ENCODE measurements at places on chromosomes 11 and 22.

DNA sequence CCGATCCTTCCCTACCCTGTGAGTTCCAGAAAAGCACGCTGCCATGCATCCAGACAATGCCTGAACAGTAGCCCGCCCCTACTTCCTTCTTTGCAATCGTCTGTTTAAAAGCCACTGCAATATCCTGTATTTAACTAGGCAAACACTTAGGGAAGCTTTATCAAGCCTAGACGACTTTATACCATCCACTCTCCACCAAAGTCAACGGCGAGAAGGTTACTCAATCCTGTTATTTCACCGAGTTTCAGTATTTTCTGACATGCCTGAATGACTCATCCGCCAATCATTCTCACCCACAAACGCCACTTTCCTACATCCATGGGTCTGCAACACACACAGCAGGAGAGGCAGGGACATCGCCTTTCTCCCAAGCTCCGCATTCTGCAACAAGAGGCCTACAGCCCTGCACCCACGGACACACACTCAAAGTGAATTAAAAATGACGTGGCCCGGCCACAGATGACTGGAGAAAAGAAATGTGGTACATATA is 9.3 kb downstream of the CELSR1 start:
- peak; percentile 79 for DNase-seq

GRCh38 chr22:41273128-41273527 is 12.9 kb downstream of the RANGAP1 start:
- DNase-seq = no peak

GRCh38 chr11:26112264-26112663 is 219.7 kb upstream of the ANO3 start:
- no peak for DNase-seq

DNA sequence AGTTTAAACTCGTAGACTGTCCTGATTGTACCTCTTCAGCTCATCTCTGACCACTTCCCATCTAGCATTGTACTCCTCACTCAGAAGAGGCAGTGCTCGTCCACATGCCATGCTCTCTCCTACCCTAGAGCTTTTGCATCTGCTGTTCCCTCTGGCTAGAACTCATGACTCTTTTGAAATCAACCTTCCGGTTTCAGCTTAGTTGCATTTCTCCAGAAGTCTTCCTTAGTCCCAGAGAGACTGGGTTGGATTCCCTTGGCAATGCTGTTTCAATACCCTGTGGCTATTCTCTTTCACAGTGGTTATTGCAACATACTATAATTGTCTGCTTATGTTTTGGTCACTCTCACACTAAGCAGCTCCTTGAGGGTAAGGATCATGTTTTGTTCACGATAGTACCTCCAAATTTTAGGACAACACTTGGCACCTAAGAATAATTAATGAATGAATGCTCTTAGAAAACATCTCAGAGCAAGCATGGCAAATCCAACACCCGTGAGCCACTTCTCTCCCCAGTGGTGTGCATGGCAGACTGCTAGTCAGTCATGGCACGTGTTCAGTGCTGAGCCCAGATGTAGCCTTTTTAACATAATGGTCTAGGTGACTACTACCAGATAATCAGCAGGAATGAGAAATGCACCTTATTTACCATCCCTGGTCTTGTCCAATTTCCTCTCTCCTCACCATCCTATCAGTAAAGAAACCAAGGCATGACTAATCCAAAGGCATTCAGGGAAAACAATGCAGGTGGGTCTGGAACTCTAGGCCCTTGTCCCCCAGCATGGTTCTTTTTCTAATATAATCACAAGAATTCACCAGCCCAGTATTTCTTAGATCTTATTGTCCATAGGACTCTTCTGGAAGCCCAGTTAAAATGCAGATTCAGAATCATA is 14.5 kb downstream of the SEPTIN3 start:
- no peak for DNase-seq

GRCh38 chr11:58963551-58964104 is 24.3 kb downstream of the GLYATL1 start:
- no peak for DNase-seq

DNA sequence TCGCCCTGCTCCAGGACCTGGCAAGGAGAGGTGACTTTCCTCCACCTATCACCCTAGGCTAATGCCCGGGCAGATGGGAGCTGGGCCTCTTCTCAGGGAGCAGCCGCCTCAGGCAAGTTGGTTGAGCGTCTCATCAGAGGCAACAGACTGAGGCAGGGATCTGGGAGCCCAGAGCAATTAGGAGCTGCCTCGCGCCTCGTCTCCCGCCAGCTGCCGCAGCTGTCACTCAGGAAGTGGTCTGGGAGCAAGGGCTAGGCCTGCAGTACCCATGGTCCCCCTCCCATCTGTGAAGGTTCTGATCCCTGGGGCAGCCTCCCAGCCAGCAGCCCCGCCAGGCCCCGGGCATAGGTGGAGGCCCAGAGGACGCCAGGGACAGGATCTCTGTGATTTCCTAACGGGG is 4.6 kb upstream of the CABP7 start:
- DNase-seq = no peak

GRCh38 chr22:25760848-25761595 is 19.0 kb downstream of the MYO18B start:
- DNase-seq = no peak

- DNase-seq = no peak
Measured at GRCh38 chr11:5521540-5521939, 5.0 kb upstream of the UBQLNL start.

DNA sequence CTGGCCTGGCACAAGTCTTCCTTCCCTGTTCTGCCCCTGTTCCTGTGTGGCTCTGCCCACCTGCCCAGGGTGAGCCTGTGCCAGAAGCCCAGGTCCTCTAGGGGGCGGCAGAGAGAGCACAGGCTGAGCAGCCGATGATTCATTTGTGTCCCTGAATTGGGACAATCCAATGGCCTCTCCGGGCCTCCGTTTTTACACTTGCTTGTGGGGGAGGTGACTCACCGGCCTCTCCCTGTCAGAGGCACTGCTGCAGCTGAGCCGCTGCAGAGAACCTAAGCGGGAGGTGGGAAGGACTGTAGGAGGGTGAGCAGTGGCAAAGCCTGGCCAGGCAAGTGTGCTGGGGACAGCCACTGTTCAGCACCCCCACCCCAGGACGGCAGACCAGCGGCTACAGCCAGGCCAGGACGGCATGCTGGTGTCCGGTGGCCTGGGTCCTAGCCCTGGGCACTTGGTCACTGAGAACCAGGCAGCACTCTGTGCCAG is 65.2 kb upstream of the LMO1 start:
- DNase-seq = peak; percentile 83

GRCh38 chr22:46749682-46750529 is 11.9 kb upstream of the CERK start:
- no peak for DNase-seq

DNA sequence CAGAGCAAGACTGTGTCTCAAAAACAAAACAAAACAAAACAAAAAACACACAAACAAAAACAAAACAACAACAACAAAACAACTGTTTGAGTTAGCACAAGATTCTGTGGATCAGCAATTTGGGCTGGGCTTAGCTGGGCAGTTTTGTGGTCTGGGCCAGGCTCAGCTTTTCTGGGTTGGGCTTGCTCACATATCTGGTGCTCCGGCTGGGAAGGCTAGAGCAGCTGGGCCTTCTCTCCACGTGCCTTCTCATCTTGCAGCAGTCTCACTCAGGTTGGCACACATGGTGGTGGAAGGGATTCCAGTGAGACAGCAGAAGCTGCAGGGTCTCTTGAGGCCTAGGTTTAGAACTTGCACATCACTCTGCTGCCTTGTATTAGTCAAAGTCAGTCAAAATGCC is 35.7 kb downstream of the EIF3F start:
- no peak for DNase-seq

- DNase-seq = no peak
Measured at GRCh38 chr11:125457814-125458343, 38.2 kb downstream of the FEZ1 start.

- no peak for DNase-seq
Measured at GRCh38 chr11:104095791-104096190, 59.4 kb downstream of the DDI1 start.

GRCh38 chr22:18000441-18001039 is 23.8 kb downstream of the MICAL3 start:
- DNase-seq = peak; percentile 30

DNA sequence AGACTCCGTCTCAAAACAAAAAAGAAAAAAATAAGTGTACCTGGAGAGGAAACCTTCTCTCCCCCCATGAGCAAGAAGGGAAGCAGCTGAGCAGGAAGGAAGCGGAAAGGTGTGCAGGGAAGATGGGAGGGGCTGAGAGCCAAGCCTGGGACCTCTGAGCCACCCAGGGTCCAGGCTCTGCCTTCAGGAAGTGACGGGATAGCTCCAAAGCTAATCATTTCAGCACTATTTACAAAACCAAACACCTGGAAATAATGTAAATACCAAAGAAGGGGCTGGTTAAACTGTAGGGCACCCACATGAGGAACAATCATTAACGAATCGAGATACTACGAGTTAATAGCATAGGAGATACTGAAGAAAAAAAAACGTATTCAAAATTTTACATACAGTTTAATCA is 27.9 kb downstream of the ARRB1 start:
- DNase-seq = peak; percentile 55

GRCh38 chr11:45482331-45482730 is 183.1 kb downstream of the CHST1 start:
- DNase-seq = no peak

GRCh38 chr11:44592125-44592940 is 26.9 kb downstream of the CD82 start:
- DNase-seq = no peak

DNA sequence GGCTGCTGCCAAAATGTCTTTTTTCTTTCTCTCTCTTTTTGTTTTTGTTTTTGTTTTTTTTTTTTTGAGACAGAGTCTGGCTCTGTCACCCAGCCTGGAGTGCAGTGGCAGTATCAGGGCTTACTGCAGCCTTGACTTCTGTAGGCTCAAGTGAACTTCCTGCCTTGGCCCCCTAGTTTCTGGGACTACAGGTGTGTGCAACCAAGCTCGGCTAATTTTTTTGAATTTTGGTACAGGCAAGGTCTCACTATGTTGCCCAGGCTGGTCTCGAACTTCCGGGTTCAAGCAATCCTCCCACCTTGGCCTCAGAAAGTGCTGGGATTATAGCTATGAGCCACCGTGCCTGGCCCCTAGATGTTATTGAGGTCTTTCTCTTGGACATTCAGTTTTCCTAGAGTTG is 2.2 kb upstream of the DDX10 start:
- no peak for DNase-seq
